Urinary bladder (tissue), 4 donors: ENCODE measurements at places on chromosomes 12 and 14. TPM values are rescaled to one million over a fixed set of nuclear protein-coding genes. Genes with fewer than 3 reads are reported as not detected.

The MFAP5 gene
- 110 TPM for polyA plus RNA-seq

GRCh38 chr12:130970165-130970907, 16.6 kb downstream of the ADGRD1 start:
- DNase-seq: no peak

DNA sequence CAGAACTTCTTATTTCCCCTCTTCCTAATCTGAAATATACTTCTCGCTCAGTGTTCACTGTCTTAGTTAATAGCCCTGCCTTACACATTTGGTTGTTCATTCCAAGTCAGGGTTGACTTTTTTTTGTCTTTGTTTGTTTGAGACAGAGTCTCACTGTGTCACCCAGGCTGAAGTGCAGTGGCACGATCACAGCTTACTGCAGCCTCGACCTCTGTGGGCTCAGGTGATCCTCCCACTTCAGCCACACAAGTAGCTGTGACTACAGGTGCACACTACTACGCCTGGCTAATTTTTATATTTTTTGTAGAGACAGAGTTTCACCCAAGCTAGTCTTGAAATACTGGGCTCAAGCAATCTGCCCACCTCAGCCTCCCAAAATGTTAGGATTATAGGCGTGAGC, 42.3 kb upstream of the PRPF39 start:
- no peak for DNase-seq

GRCh38 chr12:28217805-28218204, 27.5 kb downstream of the CCDC91 start:
- DNase-seq: no peak

The SLC24A4 gene
- polyA plus RNA-seq: 0.18 TPM

The KRT81 gene
- not detected for polyA plus RNA-seq
